Cardiac atrium fibroblast (primary cell): ENCODE measurements at places on chromosomes 1 and 21. TPM values are rescaled to one million over a fixed set of nuclear protein-coding genes. Genes with fewer than 3 reads are reported as not detected.

Gene SPAG17
- not detected in 2 replicates for total RNA-seq

Gene PTPRC
- not detected in 2 replicates for total RNA-seq

Gene FCMR
- total RNA-seq: 1.8 and 8.1 TPM in 2 replicates

Gene LDLRAD2
- total RNA-seq: under 0.01 TPM in 1 of 2 replicates, not detected in the other

Gene CCDC27
- total RNA-seq: not detected in 2 replicates

Gene LCE1A
- not detected in 2 replicates for total RNA-seq

Gene HMCN1
- 42.8 and 44.2 TPM in 2 replicates for total RNA-seq

Gene LAMB3
- 3.4 and 3.6 TPM in 2 replicates for total RNA-seq

Gene KHDC4
- total RNA-seq: 15.1 and 21.3 TPM in 2 replicates

Gene OR2L5
- not detected in 2 replicates for total RNA-seq

Gene TAF13
- total RNA-seq: 46.2 and 65.3 TPM in 2 replicates

Gene OR2T11
- total RNA-seq: not detected in 2 replicates

Gene CRNN
- total RNA-seq: not detected in 2 replicates

Gene GJA8
- not detected in 2 replicates for total RNA-seq

Gene ZNF687
- total RNA-seq: 17.5 and 17.7 TPM in 2 replicates

Gene LDLRAD1
- not detected in 2 replicates for total RNA-seq

Gene TFF1
- total RNA-seq: not detected in 2 replicates

Gene CD1B
- total RNA-seq: not detected in 2 replicates

Gene SLC6A9
- 9.0 and 21.7 TPM in 2 replicates for total RNA-seq

Gene IGFN1
- 0.18 TPM in 1 of 2 replicates, not detected in the other for total RNA-seq

Gene TMEM53
- 3.9 and 8.1 TPM in 2 replicates for total RNA-seq

Gene CA6
- not detected in 2 replicates for total RNA-seq

Gene CYB561D1
- 6.5 and 7.8 TPM in 2 replicates for total RNA-seq

Gene FAM151A
- total RNA-seq: not detected in 2 replicates

Gene RGS16
- 0.16 and 0.18 TPM in 2 replicates for total RNA-seq

Gene MPL
- not detected in 2 replicates for total RNA-seq

Gene LMOD1
- 2.3 and 2.5 TPM in 2 replicates for total RNA-seq

Gene LCE1F
- not detected in 2 replicates for total RNA-seq

Gene PRKCZ
- total RNA-seq: 1.1 and 2.1 TPM in 2 replicates

Gene C1orf115
- 0.81 and 2.7 TPM in 2 replicates for total RNA-seq

Gene TNFRSF1B
- 17.2 and 30.5 TPM in 2 replicates for total RNA-seq

Gene TARS2
- 10.9 and 15.9 TPM in 2 replicates for total RNA-seq

Gene DCDC2B
- not detected in 2 replicates for total RNA-seq

Gene KCNA2
- total RNA-seq: 0.16 TPM in 1 of 2 replicates, not detected in the other

Gene VPS26C
- total RNA-seq: 52.2 and 53.4 TPM in 2 replicates

Gene SNX7
- 24.0 and 24.7 TPM in 2 replicates for total RNA-seq
